Amygdala (tissue), 56 donors: ENCODE measurements at places on chromosomes 5 and 9.
A peak's percentile ranks its signal among the peaks of the same experiment; 100 is the strongest.

- no peak for DNase-seq
Measured at GRCh38 chr5:134997015-134997414, 29.3 kb downstream of the CATSPER3 start.

- no peak for DNase-seq
Measured at GRCh38 chr5:149302641-149303040, 31.0 kb downstream of the AFAP1L1 start.

- no peak for DNase-seq
Measured at GRCh38 chr5:137666901-137667300, 69.0 kb downstream of the KLHL3 start.

GRCh38 chr5:78544561-78545201 is 103.9 kb downstream of the LHFPL2 start:
- no peak for DNase-seq

- DNase-seq, result no peak
Measured at GRCh38 chr5:75612226-75612569, 945 bp downstream of the ANKDD1B start.

DNA sequence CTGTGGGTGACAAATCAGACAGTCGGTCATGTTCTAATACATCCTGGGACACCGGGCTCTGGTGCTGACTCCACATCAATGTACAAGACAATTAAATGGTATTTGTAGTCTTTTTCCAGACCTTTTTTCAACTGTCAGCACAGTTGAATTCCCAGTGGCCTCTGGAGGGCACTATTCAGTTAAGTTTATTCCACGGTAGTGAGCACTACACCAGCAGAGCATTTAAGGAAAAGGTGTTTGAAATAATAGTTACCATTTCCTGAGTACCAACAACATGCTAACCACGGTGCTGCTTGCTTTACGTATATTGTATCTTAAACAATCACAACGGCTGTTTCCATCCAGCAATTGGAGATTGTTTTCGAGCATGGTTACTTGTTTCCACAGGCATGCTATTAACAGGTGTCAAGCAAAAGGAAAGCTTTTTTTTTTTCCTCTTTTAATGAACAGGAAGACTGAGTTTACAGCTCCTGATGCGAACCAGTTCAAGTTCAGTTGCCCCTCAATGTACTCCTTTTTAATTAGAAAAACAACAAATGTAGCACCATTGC is 186.7 kb downstream of the PDZD2 start:
- peak; percentile 12 for DNase-seq
